ENCODE measurements at places on chromosomes 4 and X.

GRCh38 chr4:113781439-113782040 is 20.0 kb upstream of the CAMK2D start:
- DNase-seq, result no peak

- no peak for DNase-seq
These were observed 77.9 kb downstream of the JAKMIP1 start for GRCh38 chr4:6122496-6122895.

- no peak for DNase-seq
These were observed 82.6 kb upstream of the ANK2 start for GRCh38 chr4:112966701-112967488.

DNA sequence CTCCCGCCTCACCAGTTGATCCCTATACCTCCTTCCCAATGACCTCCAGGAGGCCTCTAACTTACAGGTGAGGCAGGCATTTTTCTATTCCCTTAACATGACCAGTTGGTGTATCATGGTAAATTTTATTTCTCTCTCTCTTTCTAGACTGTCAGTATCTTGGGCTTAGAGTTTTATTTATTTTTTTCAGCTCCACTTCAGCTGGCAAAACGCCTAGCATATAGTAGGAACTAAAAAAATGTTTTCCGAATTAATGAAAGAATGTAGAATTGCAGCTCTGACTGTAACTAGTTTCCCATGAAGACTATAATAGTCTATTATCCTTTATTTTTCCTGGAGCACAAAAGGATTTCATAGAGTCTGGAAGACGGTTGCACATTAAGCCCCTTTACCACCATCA is 84.8 kb downstream of the PDE5A start:
- no peak for DNase-seq

GRCh38 chr4:183554878-183555585 is 50.2 kb downstream of the ING2 start:
- DNase-seq, result no peak

DNA sequence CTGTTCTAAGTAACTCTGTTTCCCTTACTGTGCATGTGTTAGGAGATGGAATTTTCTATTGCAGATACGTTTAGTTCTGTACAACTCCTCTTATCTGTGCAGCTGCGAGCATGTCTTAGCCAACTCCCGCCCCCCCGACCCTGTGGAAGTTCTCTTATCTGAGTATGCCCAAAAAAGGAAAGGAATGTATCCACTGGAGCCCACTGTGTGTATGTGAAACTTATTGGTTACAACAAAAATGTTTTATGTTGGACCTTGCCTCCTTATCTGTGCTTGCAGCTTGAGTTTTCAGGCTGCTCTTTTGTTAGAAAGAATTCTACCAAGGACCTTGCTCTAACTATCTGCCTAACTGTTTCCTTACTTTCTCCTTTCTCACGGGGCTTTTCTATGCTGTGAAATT is 24.2 kb upstream of the DCAF8L2 start:
- no peak for DNase-seq

GRCh38 chrX:3219667-3220066 is 126.8 kb downstream of the MXRA5 start:
- DNase-seq, result no peak

DNA sequence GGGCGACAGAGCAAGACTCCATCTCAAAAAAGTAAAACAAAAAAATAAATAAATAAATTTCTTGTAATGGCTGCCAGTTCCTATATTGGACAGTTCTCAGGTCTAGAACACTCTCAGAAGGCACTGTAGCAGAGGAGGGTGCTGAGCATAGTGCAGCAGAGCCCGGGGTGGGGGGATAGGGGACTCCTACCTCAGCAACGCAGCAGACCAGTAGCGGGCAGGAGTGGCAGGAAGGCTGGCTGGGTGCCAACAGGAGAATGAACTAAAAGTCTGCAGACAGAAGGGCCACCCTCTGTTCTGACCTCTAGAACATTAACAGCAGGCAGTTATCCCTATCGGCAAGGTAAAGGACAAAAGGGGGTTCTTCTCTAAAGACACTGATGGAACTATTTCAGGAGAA is 20.2 kb downstream of the PDK3 start:
- no peak for DNase-seq

DNA sequence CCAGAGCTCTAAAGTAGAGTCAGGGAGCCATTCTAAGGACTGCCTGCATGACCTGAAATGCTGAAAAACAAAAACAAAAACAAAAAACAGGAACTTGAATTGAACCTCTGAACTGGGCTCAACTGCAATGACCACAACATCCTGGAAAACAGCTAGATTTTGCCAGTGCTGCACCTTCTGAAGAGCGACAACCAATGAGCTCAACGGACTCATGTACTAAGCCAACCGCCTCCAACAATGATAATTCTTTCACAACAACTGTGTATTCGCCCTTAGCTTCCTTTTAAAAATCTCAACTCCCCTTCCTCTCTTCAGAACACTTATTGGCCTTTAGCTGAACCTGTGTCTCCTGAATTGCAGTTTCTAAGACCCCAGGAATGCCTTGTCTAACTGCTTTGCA is 69.8 kb downstream of the HAUS3 start:
- DNase-seq, result no peak

- DNase-seq, result no peak
These were observed 16.2 kb downstream of the HPF1 start for GRCh38 chr4:169741569-169741968.

DNA sequence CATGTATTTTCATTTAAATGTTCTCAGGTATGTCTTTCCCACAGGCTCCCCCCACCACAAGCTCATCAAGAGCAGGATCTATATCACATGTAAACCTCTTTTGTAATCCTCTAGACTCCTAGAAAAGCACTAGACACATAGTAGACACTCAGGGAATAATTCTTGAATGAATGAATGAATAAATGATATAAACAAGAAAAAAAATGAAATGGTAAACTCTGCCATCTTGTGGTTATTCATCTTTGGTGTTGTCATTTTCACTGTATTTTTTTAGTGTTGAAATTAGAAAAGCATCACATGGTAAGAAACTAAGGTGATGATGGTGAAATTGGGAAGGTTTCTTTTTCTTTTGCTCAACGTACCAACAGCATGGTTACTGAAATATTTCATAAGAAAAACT is 34.2 kb upstream of the C1GALT1C1 start:
- DNase-seq, result no peak

DNA sequence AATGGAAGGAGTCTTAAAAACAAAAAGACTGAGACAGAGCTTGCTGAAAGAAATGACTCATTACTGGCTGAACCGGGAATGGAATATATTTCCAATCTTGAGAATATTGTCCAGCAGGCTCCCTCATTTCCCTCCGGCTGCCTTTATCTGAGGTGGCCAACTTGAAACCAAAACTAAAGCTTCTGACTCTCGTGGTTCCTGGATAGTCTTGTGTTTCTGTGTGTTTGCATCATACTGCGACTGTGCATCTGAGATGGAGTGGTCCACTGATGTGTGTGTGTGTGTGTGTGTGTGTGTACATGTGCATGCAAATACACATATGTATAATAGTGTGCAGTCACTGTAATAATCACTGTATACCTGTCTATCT is 145.6 kb upstream of the SCML1 start:
- DNase-seq, result no peak

GRCh38 chrX:103687696-103688201 is 1.2 kb upstream of the MORF4L2 start:
- peak; percentile 40 for DNase-seq

GRCh38 chr4:147927377-147928137 is 195.7 kb downstream of the ARHGAP10 start:
- peak; percentile 55 for DNase-seq

DNA sequence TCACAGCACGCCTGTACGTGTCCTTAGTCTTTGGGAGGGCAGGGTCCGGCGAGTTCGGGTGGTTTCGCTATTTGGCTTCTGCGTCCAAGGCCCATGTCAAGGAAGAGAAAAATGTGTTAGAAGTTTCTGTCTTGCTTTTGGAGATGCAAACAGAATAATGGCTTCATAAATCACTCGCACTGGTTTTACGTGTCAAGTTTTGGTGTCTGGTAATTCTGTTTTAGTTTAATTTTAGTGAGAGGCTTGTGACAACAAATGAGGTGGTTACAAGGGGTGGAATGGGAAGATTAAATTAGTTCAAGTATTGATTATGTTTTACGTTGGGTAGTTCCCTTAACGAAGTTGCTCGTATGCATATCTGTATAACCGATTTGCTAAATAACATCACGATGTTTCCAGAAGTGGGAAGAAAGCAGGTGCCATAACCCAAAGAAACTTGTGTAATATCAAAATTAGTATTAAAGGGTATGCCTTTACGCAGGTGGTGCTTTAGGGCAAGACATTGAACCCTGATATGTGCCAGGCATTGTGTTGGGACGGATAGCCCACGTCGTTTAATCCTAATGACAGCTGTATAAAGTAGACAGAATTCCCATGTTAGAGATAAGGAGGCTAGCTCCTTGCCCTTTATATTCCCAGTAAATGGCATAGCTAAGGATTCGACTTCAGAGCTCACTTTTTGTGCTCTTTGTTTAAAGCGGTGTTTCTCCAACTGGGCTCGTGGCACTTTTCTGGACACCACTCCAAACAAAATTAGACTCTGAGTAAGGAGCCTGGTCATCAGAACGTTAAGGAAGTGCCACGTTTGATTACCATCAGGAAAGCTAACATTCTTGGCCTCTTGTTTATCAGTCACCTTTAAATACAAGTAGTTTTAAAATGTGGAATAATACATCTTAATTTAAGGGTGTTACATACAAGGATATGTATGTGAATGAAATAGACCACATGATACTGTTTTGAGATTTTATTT is 843 bp downstream of the RPL34 start:
- no peak for DNase-seq

DNA sequence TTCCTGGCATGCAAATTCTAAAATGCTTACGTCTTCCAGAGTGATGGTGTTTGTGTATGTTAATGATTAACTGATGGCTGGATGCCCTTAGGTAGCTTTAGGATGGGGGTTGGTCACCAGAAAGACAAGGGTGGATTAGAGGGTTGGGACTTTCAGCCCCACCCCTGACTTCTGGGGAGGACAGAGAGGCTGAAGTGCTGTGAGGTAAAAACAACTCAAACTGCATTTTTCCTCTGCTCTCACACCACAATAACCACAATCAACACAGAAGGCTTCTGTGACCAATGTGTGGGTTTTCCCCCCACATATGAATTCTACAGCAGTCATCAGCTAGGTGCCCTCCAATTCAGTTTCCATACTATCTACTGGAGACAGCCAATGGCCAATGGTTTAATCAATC is 18.7 kb upstream of the DDIT4L start:
- DNase-seq, result no peak

DNA sequence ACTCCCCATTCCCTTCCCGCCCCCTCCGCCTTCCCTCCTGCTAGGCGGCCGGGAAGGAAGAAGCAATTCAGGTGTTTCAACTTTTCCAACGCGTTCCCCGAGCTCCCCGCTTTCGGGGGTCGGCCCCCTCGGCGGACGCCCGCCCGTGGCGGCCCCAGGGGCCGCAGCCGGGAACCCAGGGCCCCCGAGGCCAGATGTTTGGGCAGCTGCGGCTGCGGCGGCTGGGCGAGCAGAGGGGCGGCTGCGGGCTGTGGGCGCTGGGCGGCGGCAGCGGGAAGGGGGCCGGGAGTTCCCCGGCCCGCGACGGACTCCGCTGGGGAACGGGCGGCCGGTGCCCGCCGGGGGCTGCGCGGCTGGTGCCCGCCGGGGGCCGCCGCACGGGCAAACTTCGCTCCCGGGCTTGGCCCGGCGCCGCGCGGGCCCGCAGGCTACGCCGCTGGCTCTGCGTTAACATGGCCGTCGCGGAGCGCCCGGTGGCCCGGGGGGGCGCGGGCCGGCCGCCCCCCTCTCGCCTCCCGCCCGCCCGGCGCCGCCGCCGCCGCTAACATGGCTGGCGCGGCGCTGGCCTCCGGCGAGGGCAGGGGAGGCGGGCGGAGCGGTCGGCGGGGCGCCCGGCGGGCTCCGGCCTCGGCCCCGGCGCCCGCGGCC is 510 bp downstream of the HMGB3 start:
- DNase-seq, result no peak

DNA sequence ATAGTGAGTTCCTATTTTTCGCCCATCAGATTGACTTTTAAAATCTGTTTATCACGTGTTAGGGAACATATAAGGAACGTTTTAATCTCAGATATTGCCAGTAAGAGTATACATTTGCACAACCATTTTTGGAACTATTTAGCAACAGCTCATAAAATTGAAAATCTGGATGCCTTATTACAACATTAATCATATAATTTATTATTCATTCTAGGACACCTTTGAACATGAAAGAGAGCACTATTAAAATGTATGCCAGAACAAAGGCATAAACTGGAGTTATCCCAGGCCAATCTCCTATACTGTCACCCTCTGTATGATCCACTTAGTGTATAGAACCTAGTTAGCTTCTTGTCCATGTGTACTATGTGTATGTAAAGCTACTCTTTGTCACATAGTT is 579.0 kb upstream of the MAGEB2 start:
- no peak for DNase-seq

- no peak for DNase-seq
These were observed 786.2 kb downstream of the RAB28 start for GRCh38 chr4:12697970-12698369.

GRCh38 chrX:110359273-110359672 is 625 bp downstream of the RTL9 start:
- DNase-seq, result no peak

DNA sequence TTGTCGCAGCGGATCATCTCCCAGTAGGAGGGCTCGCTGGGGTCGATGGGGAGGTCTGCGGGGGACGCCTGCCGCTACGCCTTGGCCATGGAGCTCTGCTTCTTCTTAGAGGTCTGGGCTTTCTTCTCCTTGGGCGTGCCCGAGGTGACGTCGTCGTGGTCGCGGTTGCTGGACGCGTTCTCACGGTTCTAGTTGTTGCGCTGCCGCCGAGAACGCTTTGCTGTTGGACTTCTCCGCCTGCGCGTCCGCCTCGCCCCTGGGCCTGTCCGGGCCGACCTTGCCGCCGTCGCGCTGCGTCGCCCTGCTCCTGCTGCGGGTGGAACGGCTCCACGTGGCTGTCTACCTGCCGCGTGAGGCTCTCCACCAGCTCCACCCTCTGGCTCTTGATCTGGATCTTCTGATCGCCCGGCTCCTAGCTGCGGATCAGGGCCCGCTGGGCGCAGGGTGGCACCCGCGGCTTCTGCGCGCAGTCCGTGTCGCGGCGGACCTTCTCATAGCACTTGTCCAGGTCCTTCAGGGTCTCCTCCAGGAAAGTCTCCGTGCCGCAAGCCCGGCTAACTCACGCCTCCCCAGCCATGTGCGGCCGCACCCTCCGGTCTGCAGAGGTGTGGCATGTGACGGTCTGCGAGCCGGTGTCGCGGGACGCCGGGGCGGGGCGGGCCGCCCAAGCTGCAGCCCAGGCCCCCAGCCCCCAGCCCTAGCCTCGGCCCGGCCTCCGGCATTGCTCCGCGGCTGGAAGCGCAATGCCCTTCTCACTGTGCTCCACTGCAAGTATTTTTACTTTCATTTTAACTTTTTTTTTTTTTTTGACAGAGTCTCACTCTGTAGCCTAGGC is 40.5 kb upstream of the OGT start:
- DNase-seq, result no peak

All from brain pericyte (primary cell).